Upper lobe of left lung (tissue), 6 donors: ENCODE measurements at places on chromosomes 7 and 10.

DNA sequence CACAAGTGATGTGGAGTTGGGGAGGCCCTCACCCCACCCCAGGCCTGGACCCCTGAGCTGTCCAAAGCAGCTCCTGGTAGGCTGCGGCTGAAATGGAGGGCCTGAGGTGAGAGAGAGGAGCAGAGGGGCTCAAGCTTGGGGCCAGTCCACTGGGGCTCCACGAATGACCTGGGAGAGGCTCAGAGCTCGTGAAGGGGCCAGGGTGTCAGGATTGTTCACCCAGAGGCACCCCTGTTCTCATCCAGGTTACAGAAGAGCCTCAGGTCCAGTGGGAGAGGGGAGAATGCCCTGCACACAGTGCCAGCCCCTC, 102.2 kb upstream of the RET start:
- DNase-seq: peak; percentile 5
- no peaks in the 10 kb centered on the region for H3K4me1 ChIP-seq
- no peak overlapping the region for H3K27ac ChIP-seq
- H3K36me3 ChIP-seq: no peaks in the 10 kb centered on the region

GRCh38 chr7:154937837-154938236, 65.1 kb downstream of the PAXIP1 start:
- no peaks in the 10 kb centered on the region for H3K4me1 ChIP-seq
- no peak for DNase-seq
- no peak overlapping the region for H3K27ac ChIP-seq
- no peaks in the 10 kb centered on the region for H3K36me3 ChIP-seq
- H3K4me3 ChIP-seq: no peak overlapping the region
- H3K27me3 ChIP-seq: no peaks in the 10 kb centered on the region

- peaks cover 7% of the 10 kb centered on the region for H3K4me1 ChIP-seq
- no peak for DNase-seq
- peaks cover 5% of the 10 kb centered on the region for H3K27me3 ChIP-seq
These were observed 389.6 kb upstream of the PODXL start for GRCh38 chr7:131945957-131946544.

DNA sequence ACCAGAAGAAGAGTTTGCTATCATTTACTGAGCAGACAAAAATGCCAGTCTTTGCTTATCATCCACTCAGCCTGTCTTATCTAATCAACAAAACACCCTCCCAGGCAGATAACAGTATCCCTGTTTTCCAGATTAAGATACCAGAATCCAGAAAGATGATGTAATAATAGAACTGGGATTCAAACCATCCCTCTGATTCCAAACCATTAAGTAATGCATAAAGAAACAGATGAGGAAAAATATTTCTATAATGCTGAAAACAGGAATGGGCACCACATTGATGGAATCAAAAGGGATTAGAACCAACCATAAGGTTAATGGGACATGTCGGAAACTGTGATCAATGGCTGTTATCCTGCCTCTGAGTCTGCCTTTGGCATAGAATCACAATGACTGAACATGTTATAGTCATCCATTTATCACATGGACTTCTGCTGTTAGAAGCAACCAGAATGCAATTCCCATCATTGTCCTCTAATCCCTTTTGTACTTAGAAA, 92.1 kb upstream of the RSU1 start:
- no peaks in the 10 kb centered on the region for H3K4me1 ChIP-seq
- no peaks in the 10 kb centered on the region for H3K27me3 ChIP-seq
- no peaks in the 10 kb centered on the region for H3K36me3 ChIP-seq

DNA sequence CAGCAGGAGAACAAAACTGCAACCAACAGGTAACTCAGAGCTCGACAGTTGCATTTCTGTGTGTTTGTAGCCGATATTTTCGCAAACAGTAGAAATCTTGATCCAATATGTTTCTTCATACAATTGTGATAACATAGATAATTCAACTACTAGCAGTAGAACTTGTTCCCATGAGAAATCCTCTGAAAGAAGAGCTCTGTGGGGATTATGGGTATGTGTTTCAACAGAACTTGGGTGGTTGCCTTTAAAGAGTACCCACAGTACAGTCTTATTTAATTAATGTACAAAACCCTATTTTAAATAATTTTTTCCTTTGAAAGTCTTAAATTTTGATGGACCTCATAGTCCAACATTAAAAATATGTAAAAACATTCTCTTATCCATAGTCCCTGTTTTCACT, 266.1 kb downstream of the PARD3 start:
- no peaks in the 10 kb centered on the region for H3K36me3 ChIP-seq
- DNase-seq: no peak

GRCh38 chr7:147894271-147894670, 696.3 kb upstream of the C7orf33 start:
- H3K4me1 ChIP-seq: no peaks in the 10 kb centered on the region
- H3K36me3 ChIP-seq: no peaks in the 10 kb centered on the region
- H3K27me3 ChIP-seq: no peaks in the 10 kb centered on the region
- no peak for DNase-seq
- no peak overlapping the region for H3K4me3 ChIP-seq

DNA sequence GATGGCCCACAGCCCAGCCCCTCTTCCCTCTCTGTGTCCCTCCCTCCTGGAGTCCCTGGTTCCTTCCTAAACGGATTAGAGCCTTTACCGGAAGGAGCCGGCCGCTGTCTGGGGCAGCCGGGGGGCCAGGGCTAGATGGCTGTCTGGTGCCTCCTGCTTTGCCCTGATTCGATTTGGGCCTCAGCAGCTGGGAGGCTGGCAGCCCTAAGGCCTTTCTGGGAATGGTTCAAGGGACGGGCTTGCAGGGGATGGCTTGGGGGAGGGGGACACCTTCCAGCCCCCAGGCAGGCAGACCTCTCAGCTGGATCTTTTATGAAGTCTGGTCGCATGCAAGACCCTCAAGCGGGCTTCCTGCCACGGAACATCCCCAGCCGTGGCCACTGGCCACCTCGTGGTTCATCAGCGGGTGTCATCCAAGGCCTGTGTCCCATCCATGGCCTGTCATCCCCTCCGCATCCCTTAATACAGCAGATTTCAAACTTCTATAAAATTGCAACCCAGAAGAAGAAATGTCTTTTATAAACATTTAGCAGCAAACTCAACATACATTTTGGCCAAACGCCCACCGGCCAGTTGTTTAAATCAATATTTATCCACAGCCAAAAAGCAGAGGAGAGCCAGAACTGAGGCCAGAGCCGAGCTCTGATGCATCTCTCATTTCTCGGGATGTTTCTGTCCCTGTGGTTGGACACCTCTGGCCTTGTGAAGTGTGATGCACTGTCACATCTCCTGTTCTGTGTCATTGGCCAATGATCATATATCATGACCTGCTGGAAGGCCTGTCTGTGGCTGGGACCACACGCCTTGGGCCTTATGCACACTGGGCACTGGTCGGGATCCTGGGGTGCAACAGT, 52.0 kb downstream of the GTF2IRD1 start:
- H3K4me3 ChIP-seq: no peak overlapping the region
- no peak for DNase-seq
- H3K4me1 ChIP-seq: no peaks in the 10 kb centered on the region
- H3K27me3 ChIP-seq: no peaks in the 10 kb centered on the region
- H3K27ac ChIP-seq: no peak overlapping the region

GRCh38 chr10:398954-399353, 263.7 kb downstream of the ZMYND11 start:
- DNase-seq: peak; percentile 63
- H3K4me3 ChIP-seq: no peak overlapping the region
- H3K4me1 ChIP-seq: peaks cover 17% of the 10 kb centered on the region
- H3K36me3 ChIP-seq: no peaks in the 10 kb centered on the region
- no peaks in the 10 kb centered on the region for H3K27me3 ChIP-seq

DNA sequence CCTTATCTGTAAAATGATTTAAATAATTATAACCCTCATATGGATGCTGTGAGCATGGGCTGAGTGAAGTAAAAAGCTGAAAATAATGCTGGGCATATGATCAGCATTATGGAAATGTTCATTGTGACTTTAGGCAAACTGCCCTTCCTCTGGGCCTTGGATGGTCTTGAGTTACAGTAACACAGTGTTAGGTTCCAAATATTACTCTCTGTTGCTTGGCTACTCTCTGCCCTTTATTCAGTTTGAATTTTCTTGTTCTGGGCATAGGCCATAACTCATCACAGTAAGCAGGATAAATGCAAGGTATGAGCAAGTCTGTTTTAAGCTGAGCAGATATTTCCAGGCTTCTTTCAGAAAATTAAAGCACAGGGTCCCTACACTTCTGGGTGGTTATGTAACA, 868.0 kb downstream of the KCNMA1 start:
- no peak for DNase-seq
- no peaks in the 10 kb centered on the region for H3K27me3 ChIP-seq
- no peaks in the 10 kb centered on the region for H3K36me3 ChIP-seq

DNA sequence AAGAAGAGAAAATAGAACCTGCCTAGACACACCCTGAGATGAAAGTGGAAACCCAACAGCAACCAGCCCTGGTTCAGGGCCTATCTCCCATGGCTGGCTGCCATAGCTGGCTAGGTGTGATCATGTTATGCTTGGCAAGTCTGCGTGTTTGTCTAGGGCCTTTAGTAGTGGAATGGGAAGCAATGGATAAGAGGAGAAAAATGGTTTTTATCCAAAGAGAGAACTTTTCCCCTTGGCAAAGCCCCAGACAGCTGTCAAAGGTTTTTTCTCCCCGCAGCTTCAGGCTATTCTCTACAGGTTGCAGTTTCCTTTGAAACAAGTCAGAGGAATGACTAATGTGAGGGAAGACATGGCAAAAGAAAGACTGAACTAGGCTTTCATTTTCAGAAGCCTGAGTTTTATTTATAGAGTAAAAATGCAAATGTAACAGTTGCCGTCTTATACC, 161.5 kb downstream of the SEMA3D start:
- H3K4me3 ChIP-seq: no peak overlapping the region
- H3K27ac ChIP-seq: no peak overlapping the region
- DNase-seq: no peak
- H3K4me1 ChIP-seq: no peaks in the 10 kb centered on the region
- H3K36me3 ChIP-seq: no peaks in the 10 kb centered on the region

GRCh38 chr7:133282094-133282493, 29.2 kb downstream of the EXOC4 start:
- H3K27me3 ChIP-seq: no peaks in the 10 kb centered on the region
- DNase-seq: no peak
- no peak overlapping the region for H3K4me3 ChIP-seq
- H3K27ac ChIP-seq: no peak overlapping the region

- H3K4me1 ChIP-seq: peaks cover 7% of the 10 kb centered on the region
- no peaks in the 10 kb centered on the region for H3K27me3 ChIP-seq
- H3K27ac ChIP-seq: peak overlapping the region; percentile 76
- H3K36me3 ChIP-seq: peaks cover 97% of the 10 kb centered on the region
- peak overlapping the region; percentile 30 for H3K4me3 ChIP-seq
These were observed 5.0 kb upstream of the ANKRD61 start for GRCh38 chr7:6026011-6026819.

GRCh38 chr7:128025819-128026218, 5.4 kb downstream of the LRRC4 start:
- H3K36me3 ChIP-seq: no peaks in the 10 kb centered on the region
- DNase-seq: no peak

DNA sequence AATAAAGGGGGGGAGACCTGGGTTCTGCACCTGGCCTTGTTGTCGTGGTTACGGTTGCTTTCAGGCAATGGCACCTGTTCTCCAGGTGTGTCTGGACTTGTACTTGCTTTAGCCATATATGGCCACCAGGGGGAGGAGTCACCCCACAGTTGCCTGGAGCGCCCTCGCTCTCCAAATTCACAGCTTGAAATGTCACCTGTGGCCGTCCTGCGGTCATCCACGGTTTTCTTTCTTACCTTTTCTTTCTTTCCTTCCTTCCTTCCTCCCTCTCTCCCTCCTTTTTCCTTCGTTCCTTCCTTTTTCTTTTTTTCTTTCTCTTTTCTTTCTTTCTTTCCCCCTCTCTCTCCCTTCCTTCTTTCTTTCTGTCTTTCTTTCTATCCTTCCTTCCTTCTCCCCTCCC, 157.2 kb upstream of the ZNF92 start:
- no peaks in the 10 kb centered on the region for H3K27me3 ChIP-seq
- DNase-seq: peak; percentile 70
- no peaks in the 10 kb centered on the region for H3K4me1 ChIP-seq

- no peaks in the 10 kb centered on the region for H3K27me3 ChIP-seq
- H3K27ac ChIP-seq: no peak overlapping the region
- DNase-seq: peak; percentile 50
- H3K4me3 ChIP-seq: no peak overlapping the region
These were observed 112.4 kb upstream of the YAE1 start for GRCh38 chr7:39453743-39454355.

- no peak overlapping the region for H3K4me3 ChIP-seq
- no peak overlapping the region for H3K27ac ChIP-seq
- H3K36me3 ChIP-seq: no peaks in the 10 kb centered on the region
- DNase-seq: no peak
These were observed 1439.9 kb upstream of the CELF2 start for GRCh38 chr10:9577746-9578145.

- no peak for DNase-seq
- no peaks in the 10 kb centered on the region for H3K27me3 ChIP-seq
- no peak overlapping the region for H3K27ac ChIP-seq
- no peak overlapping the region for H3K4me3 ChIP-seq
These were observed 739.9 kb downstream of the XPNPEP1 start for GRCh38 chr10:109183366-109183765.

- peaks cover 25% of the 10 kb centered on the region for H3K4me1 ChIP-seq
- no peaks in the 10 kb centered on the region for H3K36me3 ChIP-seq
- peak overlapping the region; percentile 97 for H3K27ac ChIP-seq
These were observed 498 bp downstream of the RHOBTB1 start for GRCh38 chr10:60943316-60944057.

GRCh38 chr7:111516612-111517011, 45.7 kb downstream of the IMMP2L start:
- DNase-seq: no peak
- H3K4me3 ChIP-seq: no peak overlapping the region
- peaks cover 4% of the 10 kb centered on the region for H3K36me3 ChIP-seq
- H3K4me1 ChIP-seq: no peaks in the 10 kb centered on the region
- H3K27ac ChIP-seq: no peak overlapping the region
- H3K27me3 ChIP-seq: no peaks in the 10 kb centered on the region

GRCh38 chr7:30918676-30919075, 7.0 kb downstream of the AQP1 start:
- peak; percentile 20 for DNase-seq
- no peaks in the 10 kb centered on the region for H3K27me3 ChIP-seq
- H3K4me3 ChIP-seq: no peak overlapping the region

- no peaks in the 10 kb centered on the region for H3K27me3 ChIP-seq
- no peaks in the 10 kb centered on the region for H3K36me3 ChIP-seq
- DNase-seq: no peak
- H3K4me1 ChIP-seq: no peaks in the 10 kb centered on the region
- H3K27ac ChIP-seq: no peak overlapping the region
These were observed 79.3 kb upstream of the NANOS1 start for GRCh38 chr10:118950190-118950680.

GRCh38 chr10:56095506-56096225, 265.4 kb downstream of the ZWINT start:
- H3K36me3 ChIP-seq: no peaks in the 10 kb centered on the region
- no peak overlapping the region for H3K4me3 ChIP-seq

- no peak for DNase-seq
- H3K27me3 ChIP-seq: no peaks in the 10 kb centered on the region
- no peaks in the 10 kb centered on the region for H3K4me1 ChIP-seq
- H3K4me3 ChIP-seq: no peak overlapping the region
- peaks cover 49% of the 10 kb centered on the region for H3K36me3 ChIP-seq
- no peak overlapping the region for H3K27ac ChIP-seq
These were observed 11.8 kb downstream of the COG5 start for GRCh38 chr7:107551936-107552335.
